ENCODE measurements at places on chromosomes 5 and 9. TPM values are rescaled to one million over a fixed set of nuclear protein-coding genes. Genes with fewer than 3 reads are reported as not detected.

FBXL7 gene
- 22.2 TPM for total RNA-seq

GFI1B gene
- not detected for total RNA-seq

KIF4B gene
- total RNA-seq = 0.33 TPM

CCDC183 gene
- total RNA-seq = 0.65 TPM

SPATA31A6 gene
- total RNA-seq = not detected

ZNF782 gene
- 5.7 TPM for total RNA-seq

FIBCD1 gene
- total RNA-seq = 0.29 TPM

DCTN3 gene
- total RNA-seq = 63.0 TPM

Data from vein endothelial cell (primary cell).